ENCODE measurements at places on chromosomes 6 and 20. TPM values are rescaled to one million over a fixed set of nuclear protein-coding genes. Genes with fewer than 3 reads are reported as not detected.
A peak's percentile ranks its signal among the peaks of the same experiment; 100 is the strongest.

GRCh38 chr6:95593025-95593424, 15.7 kb downstream of the MANEA start:
- DNase-seq, result no peak

- DNase-seq, result no peak
Observed at GRCh38 chr20:50868509-50869495, 62.4 kb downstream of the ADNP start.

- no peak for DNase-seq
Observed at GRCh38 chr20:15763366-15763765, 809.9 kb downstream of the KIF16B start.

DNA sequence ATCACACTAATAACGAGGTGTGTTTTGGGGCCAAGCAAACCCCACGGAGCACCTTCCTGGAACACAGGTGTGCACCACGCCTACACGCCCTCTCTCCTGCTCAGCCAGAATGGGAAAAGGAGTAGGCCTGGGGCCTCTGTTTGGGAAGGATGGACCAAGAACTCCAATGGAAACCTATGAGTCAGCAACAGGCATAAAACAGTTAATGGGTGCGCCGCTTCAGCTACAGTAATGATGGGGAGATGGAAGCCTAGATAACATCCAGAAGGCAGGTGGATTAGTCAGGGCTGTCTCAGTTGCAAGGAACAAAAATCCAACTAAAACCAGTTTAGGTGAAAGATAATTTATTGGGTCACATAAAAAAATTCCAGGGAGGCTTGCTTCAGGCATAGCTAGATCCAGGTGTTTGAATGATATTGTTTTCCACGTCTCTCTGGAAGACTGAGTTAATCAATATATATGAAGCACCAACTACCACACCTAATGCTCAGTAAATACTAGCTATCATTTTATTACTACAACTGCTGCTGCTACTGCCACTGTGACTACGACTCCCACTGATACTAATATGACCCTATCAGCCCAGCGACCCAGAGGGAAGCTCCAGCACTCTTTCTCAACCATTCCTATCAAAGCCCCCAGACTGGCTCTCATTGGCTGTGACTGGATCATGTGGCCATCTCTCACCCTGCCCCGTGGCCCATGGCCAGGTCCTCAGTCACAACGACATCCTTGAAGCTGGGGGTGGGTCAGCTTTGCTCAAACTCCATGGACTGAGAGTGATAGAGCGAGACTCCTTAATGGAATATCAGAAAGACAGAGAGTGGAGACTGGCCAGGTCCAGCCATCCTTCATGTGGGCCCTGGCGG, 155.2 kb upstream of the PTPN1 start:
- DNase-seq, result peak; percentile 67

GRCh38 chr6:62390401-62390800, 104.4 kb upstream of the KHDRBS2 start:
- DNase-seq, result no peak

DNA sequence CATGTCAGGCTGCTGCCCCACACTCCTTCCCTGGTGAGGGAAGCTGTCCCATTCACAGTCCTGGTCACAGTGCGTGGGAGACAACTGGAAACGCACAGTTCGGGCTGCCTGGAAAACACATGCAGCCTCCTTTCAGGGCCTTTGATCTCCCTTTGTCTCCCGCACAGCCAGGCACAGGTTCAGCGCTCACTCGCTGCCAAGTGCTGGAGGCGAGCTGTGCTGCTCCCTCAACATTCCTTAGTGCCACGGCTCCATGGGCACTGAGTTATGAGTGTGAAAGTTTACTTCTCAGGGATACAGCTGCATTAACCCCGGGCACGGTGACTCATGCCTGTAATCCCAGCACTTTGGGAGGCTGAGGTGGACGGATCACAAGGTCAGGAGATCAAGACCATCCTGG, 9.1 kb downstream of the YTHDF1 start:
- DNase-seq, result no peak

DNA sequence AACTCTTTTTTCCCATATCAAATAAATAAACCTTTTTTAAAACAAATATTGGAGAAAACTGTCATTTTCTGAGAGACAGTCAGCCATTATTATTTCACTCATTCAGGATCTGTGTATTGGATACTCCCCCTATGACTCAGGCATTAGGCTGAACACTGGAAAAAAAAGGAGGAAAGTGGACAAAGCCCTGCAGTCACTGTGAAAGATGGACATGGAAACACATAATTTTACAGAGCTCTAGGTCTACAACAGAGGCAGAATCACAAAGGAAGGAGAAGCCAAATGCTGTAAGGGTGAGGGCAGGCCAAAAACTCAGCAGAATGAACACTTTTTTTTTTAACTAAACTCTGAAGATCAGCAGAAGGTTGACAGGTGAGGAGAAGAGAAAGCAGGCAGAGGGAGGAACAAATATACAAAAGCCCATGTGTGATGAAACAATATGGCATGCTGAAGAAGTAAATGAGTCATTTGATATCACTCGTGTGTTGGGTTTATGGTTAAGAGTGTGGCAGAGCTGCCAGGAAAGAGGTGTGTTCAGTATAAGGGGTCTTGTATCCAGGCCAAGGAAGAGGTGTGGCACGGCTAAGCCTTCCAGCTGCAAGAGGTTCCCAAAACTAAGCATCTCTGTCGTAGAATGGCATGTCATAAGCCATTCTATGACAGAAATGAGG, 39.1 kb downstream of the EPB41L2 start:
- DNase-seq, result no peak

DNA sequence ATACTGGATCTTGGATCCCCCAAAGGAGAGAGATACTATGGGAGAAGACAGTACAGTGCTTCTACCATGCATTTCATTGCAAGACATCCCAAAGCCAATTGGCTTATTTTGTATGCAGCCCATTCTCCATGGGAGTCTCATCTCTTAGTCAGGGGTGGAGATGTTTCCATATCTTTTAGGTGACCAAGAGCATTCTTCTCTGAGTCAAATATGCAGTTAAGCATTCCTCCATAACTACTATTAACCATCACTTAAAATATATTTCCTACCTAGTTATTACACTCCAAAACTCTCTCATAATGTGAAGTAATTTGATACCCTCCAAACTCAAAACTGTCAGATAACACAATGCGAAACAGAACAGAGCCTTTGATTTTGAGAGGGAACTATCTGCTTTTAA, 542.6 kb downstream of the HDGFL1 start:
- no peak for DNase-seq

DNA sequence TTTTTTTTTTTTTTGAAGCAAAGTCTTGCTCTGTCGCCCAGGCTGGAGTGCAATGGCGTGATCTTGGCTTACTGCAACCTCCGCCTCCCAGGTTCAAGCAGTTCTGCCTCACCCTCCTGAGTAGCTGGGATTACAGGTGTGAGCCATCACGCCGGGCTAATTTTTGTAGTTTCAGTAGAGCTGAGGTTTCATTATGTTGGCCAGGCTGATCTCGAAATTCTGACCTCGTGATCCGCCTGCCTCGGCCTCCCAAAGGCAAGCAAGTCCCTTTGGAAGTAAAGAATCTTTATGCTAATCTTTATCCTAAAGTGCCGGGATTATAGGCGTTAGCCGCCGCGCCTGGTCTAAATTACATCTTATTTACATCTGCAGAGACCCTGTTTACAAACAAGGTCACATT, 1.5 kb downstream of the PSMG4 start:
- no peak for DNase-seq

GRCh38 chr6:16129623-16130401, 926 bp downstream of the MYLIP start:
- DNase-seq, result peak; percentile 79

CGA gene
- not detected for total RNA-seq

FAM83B gene
- total RNA-seq, result 0.20 TPM

NKX2-4 gene
- total RNA-seq, result not detected

TSPO2 gene
- total RNA-seq, result not detected

CUTA gene
- total RNA-seq, result 144 TPM

C6orf52 gene
- total RNA-seq, result not detected

MAP3K4 gene
- 47.7 TPM for total RNA-seq

Data from upper lobe of right lung (tissue), 1 donor.